Calu3 (cell line): ENCODE measurements at places on chromosomes 7 and 10. TPM values are rescaled to one million over a fixed set of nuclear protein-coding genes. Genes with fewer than 3 reads are reported as not detected.

- no peaks in the 10 kb centered on the region for H3K27me3 ChIP-seq
- no peak overlapping the region for H3K27ac ChIP-seq
Measured at GRCh38 chr7:98288064-98288823, 6.8 kb downstream of the BRI3 start.

DNA sequence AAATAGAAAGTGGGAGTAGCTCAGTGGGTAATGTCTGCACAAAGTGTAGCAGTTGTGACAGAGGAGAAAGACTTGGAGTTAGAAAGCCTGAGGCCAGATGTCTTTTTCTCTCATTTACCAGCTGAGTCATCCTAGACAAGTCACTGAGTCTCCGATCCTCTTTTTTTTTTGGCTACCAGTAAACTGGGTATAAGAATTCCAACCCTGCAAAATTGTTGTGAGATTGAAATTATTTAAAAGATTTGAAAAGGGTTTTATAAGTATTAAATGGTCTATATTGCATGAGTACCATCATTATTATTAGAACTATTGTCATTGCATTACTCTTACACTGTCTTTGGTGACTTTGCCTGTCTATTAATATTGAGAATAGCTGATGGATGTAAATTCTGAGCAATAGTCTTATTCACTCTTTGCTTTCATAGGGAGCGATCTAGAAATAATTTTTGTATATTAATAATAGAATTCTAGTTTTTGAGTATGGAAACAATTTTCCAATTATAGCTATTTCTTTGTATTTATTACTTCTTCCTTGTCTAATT, 74.0 kb downstream of the ARID5B start:
- H3K4me3 ChIP-seq, result no peak overlapping the region
- peaks cover 16% of the 10 kb centered on the region for H3K4me1 ChIP-seq
- DNase-seq, result no peak
- H3K27me3 ChIP-seq, result no peaks in the 10 kb centered on the region
- H3K36me3 ChIP-seq, result no peaks in the 10 kb centered on the region

- H3K4me1 ChIP-seq, result peaks cover 26% of the 10 kb centered on the region
- no peaks in the 10 kb centered on the region for H3K36me3 ChIP-seq
Measured at GRCh38 chr7:80612880-80613279, 25.6 kb upstream of the CD36 start.

GRCh38 chr7:136275794-136276193, 298.6 kb upstream of the MTPN start:
- H3K4me1 ChIP-seq, result no peaks in the 10 kb centered on the region
- no peaks in the 10 kb centered on the region for H3K27me3 ChIP-seq
- no peak overlapping the region for H3K27ac ChIP-seq

DNA sequence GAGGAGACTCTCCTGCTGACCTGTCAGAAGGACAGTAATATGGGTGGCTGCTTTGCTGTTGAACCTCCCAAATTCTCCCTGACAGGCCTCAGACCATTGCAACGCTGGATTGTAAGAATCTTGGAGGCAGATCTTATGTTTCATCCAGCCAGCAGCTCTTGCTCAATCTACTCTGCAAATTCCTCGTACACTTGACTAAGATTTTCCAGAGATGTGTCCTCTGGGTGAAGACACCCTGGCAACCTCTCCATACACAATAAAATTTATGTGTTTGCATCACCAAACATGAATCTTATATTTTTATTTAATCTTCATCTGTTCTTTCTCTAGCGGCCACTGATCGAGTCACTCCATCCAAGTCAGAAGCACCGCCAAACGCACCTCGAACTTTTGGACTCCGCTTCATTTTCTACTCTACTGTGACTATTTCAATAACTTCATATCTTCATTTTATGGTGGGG, 623.1 kb downstream of the ACTR3B start:
- no peak for DNase-seq
- H3K27ac ChIP-seq, result no peak overlapping the region
- no peaks in the 10 kb centered on the region for H3K36me3 ChIP-seq
- no peaks in the 10 kb centered on the region for H3K4me1 ChIP-seq

DNA sequence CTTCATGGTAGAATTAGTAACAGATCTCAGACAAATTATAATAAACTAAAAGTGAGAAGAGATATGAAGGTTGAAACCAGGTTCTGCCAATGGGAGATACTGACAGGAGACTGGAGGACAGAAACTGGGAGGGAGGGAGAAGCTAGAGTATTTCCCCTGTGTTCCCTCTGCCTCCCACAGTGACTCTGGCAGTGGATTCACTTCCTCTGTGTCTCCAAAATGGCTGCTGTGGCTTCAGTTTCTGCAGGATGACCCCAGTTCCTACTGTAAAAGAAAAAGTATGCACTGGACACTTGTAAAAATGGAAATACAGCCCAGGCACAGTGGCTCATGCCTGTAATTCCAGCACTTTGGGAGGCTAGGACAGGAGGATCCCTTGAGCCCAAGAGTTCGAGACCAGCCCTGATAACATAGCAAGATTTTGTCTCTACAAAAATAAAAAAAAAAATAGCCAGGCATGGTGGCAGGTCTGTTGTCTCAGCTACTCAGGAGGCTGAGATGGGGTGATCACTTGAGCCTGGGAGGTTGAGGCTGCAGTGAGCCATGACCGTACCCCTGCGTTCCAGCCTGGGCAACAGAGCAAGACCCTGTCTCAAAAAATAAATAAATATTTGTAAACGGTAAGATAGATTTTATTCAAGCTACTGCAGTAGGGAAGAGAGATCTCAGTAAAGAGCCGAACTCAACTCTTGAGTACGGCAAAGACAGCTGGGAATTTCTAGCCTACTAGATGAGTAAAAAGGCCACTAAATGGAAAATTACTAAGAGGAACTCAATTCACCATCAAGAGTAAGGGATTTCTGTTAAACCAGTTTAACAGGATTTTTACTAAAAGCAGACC, 156.6 kb upstream of the TRIM24 start:
- H3K27ac ChIP-seq, result peak overlapping the region; percentile 82
- no peak for DNase-seq
- H3K4me3 ChIP-seq, result no peak overlapping the region
- H3K4me1 ChIP-seq, result peaks cover 21% of the 10 kb centered on the region
- peaks cover 5% of the 10 kb centered on the region for H3K36me3 ChIP-seq

DNA sequence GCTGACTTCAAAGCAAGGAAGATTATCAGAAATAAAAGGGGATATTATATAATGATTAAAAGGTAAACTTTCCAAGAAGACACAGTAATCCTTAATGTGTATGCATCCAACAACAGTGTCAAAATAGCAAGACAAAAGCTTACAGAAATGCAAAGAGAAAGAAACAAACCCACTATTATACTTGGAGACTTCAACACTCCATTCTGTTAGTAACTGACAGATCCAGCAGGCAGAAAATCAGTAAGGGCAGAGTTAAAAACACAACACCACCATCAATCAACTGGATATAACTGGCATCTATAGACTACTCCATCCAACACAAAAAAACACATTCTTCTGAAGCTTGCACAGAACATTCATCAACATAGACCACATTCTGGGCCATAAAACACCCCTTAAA, 103.8 kb downstream of the OR13A1 start:
- H3K27me3 ChIP-seq, result peaks cover 38% of the 10 kb centered on the region
- no peaks in the 10 kb centered on the region for H3K36me3 ChIP-seq
- no peak overlapping the region for H3K27ac ChIP-seq
- no peaks in the 10 kb centered on the region for H3K4me1 ChIP-seq
- no peak overlapping the region for H3K4me3 ChIP-seq

DNA sequence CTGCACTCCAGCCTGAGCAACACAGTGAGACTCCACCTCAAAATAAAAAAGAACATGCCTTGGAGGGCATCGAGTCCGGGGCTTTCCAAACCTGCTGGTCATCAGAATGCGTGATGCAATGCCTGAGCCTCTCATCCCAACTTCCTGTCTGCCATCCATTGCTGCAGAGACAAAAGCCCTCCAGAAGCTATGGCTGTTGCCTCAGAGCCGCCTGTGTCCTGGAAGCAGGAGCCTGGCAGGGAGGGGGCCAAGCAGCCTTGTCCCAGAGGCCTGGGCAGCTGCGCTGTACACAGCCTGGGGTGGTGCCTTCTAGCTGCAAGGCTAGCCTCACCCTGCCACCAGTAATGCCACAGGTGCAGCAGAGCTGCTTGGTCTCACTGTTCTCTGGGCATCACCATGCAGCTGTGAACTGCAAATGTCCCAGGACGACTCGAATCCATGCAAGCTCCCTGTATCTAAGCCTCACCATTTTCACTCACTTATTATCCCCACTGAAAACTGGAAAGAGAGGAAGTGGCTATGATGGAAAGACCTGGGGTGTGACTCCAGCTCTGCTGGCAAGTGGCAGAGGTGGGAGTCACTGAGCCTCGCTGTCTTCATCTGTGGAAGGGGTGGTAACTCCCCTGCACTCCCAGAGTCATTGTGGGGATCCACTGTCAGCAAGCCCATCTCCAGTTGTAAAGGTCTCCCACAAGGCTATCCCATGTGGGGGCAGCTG, 7.0 kb downstream of the ALOX5 start:
- H3K4me3 ChIP-seq, result no peak overlapping the region
- no peak overlapping the region for H3K27ac ChIP-seq
- no peak for DNase-seq
- peaks cover 32% of the 10 kb centered on the region for H3K4me1 ChIP-seq

DNA sequence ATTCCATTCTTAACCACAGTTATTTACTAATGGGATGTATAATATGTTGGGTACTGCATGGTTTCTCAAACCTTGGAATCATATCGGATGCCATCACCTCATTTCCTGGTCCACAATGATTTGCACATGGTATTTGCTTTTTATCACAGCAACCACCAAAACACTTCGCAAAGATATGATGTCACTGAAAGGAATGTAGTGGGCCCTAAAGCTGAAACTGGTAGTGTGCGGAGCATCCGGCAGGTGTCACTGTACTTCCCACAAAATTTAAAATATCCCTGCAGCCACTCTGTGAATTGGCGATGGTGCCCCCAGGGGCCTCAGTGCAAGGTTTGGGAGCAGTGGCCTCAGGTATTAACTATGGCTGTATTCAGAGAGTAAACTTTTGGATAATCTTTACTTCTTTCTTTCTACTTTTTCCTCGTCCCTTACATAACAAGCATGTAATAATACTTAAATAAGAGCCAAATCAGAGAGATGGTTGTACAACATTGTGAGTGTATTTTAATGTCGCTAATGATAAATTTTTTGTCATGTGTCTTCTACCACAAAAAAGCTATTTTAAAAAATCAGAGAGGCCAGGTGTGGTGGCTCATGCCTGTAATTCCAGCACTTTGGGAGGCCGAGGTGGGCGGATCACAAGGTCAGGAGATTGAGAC, 66.2 kb downstream of the FAM241B start:
- peaks cover 28% of the 10 kb centered on the region for H3K27me3 ChIP-seq
- H3K4me1 ChIP-seq, result peaks cover 12% of the 10 kb centered on the region
- H3K4me3 ChIP-seq, result no peak overlapping the region
- DNase-seq, result peak; percentile 78
- no peaks in the 10 kb centered on the region for H3K36me3 ChIP-seq

DNA sequence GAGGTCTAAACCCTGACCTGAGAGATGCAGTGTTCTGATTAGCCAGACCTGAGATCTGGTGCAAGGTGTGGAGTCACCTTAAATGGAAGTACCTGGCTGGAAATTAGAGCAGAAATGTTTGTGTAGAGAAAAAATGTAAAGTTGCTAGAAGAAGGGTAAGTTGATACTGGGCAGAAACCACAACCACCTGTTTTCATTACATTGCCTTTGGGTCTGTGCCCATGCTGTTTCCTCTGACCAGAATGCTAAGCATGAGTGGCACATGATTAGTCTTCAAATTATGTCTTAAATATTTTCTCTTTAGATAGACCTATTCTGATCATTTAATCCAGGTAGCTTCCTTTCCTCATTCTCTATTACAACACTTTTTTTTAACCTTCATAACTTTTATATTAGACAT, 69.0 kb downstream of the CASD1 start:
- no peak overlapping the region for H3K4me3 ChIP-seq
- no peaks in the 10 kb centered on the region for H3K27me3 ChIP-seq
- H3K4me1 ChIP-seq, result peaks cover 46% of the 10 kb centered on the region
- DNase-seq, result peak; percentile 46
- H3K27ac ChIP-seq, result peak overlapping the region; percentile 84

DNA sequence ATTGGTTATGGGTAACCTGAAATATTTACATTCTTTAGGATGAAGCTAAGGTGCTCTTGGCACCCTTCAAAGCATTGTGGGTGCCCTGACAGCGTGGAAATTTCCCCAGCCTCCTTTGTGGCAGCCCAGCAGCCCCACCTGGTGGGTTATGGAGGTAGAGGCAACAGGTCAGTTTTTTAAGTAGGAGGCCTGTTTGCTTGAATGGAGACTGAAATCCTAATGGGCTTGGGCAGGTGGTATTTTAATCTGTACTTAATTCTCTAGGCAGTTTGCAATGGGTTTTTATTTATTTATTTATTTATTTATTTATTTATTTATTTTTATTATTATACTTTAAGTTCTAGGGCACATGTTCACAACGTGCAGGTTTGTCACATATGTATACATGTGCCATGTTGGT, 139.4 kb downstream of the EPC1 start:
- no peak overlapping the region for H3K4me3 ChIP-seq
- peak; percentile 80 for DNase-seq
- no peaks in the 10 kb centered on the region for H3K27me3 ChIP-seq
- no peaks in the 10 kb centered on the region for H3K36me3 ChIP-seq
- H3K4me1 ChIP-seq, result peaks cover 16% of the 10 kb centered on the region

GRCh38 chr10:58765910-58766309, 253.2 kb downstream of the BICC1 start:
- no peaks in the 10 kb centered on the region for H3K4me1 ChIP-seq
- H3K27me3 ChIP-seq, result no peaks in the 10 kb centered on the region
- H3K27ac ChIP-seq, result no peak overlapping the region
- no peak overlapping the region for H3K4me3 ChIP-seq
- no peak for DNase-seq
- peaks cover 10% of the 10 kb centered on the region for H3K36me3 ChIP-seq

GRCh38 chr10:16195894-16196293, 240.9 kb upstream of the PTER start:
- no peak overlapping the region for H3K27ac ChIP-seq
- no peaks in the 10 kb centered on the region for H3K36me3 ChIP-seq
- no peaks in the 10 kb centered on the region for H3K27me3 ChIP-seq
- no peak overlapping the region for H3K4me3 ChIP-seq
- H3K4me1 ChIP-seq, result no peaks in the 10 kb centered on the region

- H3K27me3 ChIP-seq, result no peaks in the 10 kb centered on the region
- H3K4me1 ChIP-seq, result peaks cover 22% of the 10 kb centered on the region
- H3K4me3 ChIP-seq, result no peak overlapping the region
- H3K27ac ChIP-seq, result no peak overlapping the region
- no peak for DNase-seq
- no peaks in the 10 kb centered on the region for H3K36me3 ChIP-seq
Measured at GRCh38 chr10:65342245-65342644, 1583.6 kb upstream of the LRRTM3 start.

GRCh38 chr10:100930368-100930767, 17.6 kb downstream of the SLF2 start:
- peaks cover 22% of the 10 kb centered on the region for H3K36me3 ChIP-seq
- H3K4me3 ChIP-seq, result no peak overlapping the region
- no peaks in the 10 kb centered on the region for H3K27me3 ChIP-seq
- no peak overlapping the region for H3K27ac ChIP-seq
- no peaks in the 10 kb centered on the region for H3K4me1 ChIP-seq
- no peak for DNase-seq

GRCh38 chr7:89926194-89926593, 228.1 kb upstream of the STEAP1 start:
- H3K27me3 ChIP-seq, result no peaks in the 10 kb centered on the region
- H3K4me3 ChIP-seq, result no peak overlapping the region
- no peaks in the 10 kb centered on the region for H3K36me3 ChIP-seq
- no peaks in the 10 kb centered on the region for H3K4me1 ChIP-seq
- DNase-seq, result no peak

Gene CALML3
- not detected in 2 replicates for total RNA-seq

Gene NRCAM
- total RNA-seq, result 11.1 and 15.0 TPM in 2 replicates

Gene VSTM4
- total RNA-seq, result not detected in 2 replicates

Gene PALD1
- 0.38 and 1.5 TPM in 2 replicates for total RNA-seq

Gene PIP
- total RNA-seq, result not detected in 2 replicates
